ENCODE measurements at places on chromosomes 2 and 18.

DNA sequence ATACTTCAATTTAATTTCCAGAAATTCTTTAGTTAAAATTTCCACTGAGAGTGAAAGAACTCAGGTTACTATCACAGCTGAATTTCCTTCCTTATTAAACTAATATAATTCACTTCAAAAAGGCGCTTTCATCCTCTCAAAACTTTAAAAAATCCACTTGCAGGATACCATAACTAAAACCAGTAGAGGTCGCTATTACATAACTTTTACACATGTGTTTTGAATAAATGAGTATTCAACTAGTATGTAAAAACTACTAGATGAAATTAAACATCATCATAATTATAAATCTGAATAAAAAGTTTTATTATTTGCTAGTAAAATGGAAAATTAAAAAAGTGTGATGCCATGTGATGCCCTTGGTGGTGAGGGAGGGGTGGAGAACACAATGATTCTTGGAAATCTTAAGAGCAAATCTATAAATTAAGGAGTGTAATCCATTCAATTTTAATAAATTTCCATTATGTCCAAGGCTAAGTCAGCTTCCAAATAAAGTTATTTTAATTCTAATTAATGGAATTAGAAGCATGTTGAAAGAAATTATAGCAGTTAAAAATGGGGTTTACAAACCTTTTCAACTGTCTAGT, 61.4 kb downstream of the SOS1 start:
- DNase-seq: no peak

- DNase-seq: no peak
These were observed 12.6 kb downstream of the FAM124B start for GRCh38 chr2:224389317-224389716.

DNA sequence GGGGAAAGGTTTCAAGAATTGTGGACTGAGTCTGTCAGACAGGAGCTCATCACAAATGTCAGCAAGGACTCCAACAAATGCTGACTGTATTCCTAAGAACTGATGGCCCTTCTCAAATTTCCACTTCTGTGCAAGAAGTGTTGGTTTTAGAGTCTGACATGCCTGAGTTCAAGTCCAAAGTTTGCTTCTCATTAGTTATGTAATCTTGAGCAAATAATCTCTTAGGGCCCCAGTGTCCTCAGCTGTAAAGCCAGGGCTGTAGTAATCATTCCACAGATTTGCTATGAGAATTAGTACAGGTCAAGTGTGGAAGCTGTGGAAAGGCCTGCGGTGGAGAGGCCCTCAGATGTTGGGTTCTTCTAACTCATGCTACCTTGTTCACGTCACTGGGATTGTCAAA, 23.9 kb downstream of the MEP1B start:
- no peak for DNase-seq

DNA sequence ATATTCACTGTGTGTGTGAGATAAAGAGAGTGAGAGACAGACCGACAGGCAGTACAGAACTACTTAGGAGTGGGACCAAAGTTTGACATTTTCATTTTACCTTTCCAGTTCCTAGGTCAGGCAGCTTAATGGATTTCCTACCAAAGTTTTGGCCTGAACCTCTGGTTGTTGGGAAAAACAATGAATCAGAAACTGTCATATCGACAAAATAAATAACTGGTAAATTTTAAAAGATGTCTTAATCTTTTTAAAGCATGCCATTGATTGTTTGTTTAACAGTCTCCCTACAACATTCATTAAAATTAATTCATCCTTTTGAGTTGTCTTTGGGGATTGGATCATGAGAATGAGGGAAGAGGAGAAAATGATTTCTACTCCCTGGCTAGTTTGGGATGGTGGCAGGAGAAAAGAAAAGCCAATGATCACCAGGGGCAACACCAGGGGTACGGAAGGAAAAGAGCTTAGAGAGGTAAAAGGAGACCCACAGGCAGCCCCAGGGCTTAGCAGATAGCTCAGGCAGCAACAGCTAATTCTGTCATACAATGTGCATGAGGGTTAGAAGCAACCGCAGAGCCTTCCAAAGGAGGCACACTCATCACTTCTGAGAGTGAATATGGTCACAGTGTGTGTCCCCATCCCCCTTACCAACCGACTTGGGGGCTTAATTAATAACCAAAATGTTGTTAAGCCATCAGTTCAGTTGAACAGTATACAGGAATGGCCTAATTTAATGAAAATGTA, 98.5 kb downstream of the CCDC141 start:
- DNase-seq: no peak

DNA sequence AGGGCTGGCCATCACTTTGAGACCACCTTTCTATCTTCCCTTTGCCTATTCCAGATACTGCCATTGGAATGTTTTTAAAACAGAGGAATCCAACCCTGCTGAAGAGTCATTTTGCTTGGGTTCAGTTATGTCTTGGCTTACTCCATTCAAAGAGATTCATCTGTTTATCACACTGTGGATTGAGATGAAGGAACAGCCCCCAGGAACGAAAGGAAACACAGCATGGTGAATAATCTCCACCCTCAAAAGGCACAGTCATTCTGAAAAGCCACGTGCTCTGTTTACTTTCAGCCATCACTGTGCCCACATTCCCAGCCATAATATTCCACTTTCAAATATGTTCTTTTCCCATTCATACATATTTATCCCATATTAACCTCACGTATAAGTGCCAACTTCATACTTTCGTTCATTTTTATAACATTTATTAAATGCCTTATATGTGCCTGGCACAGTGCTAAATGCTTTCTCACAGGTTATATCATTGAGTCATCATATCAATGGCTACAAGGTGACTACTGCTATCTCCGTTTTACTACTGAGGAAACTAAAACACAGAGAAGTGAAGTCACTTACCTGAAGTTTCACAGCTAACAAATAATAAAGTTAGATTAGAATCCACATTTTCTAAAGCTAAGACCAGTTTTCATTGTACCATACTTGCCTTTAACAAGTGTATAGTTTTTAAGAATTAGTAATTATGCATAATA, 143.6 kb downstream of the OSR1 start:
- DNase-seq: no peak

- no peak for DNase-seq
These were observed 25.9 kb downstream of the DPP10 start for GRCh38 chr2:114468343-114468742.

DNA sequence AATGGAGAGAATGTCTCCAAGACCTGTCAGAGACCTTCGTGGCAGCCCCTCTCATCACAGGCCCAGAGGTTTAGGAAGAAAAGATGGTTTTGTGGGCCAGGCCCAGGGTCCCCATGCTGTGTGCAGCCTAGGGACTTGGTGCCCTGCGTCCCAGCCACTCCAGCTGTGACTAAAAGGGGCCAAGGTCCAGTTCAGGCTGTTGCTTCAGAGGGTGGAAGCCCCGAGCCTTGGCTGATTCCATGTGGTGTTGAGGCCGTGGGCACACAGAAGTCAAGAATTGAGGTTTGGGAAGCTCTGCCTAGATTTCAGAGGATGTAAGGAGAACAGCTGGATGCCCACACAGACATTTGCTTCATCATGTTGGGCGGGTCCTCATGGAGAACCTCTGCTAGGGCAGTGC, 45.1 kb upstream of the ACTR2 start:
- no peak for DNase-seq

DNA sequence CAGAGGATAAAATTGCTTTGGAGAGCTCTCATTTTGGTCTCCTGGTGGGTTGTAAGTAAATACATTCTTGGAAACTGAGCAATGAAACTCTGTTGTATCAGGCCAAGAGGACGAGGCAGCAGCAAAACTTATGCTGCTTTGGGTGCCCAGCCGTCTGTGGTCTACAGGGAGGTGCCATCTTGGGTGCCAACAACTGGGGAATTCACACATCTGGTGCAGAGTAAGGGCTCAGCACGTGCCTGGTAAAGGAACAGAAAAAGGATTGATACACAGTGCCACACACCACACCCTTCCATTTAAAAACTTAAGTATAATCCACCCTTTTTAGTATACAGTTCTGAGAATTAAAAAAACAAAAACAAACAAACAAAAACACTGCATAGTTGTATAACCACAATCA, 221.9 kb downstream of the TSN start:
- DNase-seq: no peak

DNA sequence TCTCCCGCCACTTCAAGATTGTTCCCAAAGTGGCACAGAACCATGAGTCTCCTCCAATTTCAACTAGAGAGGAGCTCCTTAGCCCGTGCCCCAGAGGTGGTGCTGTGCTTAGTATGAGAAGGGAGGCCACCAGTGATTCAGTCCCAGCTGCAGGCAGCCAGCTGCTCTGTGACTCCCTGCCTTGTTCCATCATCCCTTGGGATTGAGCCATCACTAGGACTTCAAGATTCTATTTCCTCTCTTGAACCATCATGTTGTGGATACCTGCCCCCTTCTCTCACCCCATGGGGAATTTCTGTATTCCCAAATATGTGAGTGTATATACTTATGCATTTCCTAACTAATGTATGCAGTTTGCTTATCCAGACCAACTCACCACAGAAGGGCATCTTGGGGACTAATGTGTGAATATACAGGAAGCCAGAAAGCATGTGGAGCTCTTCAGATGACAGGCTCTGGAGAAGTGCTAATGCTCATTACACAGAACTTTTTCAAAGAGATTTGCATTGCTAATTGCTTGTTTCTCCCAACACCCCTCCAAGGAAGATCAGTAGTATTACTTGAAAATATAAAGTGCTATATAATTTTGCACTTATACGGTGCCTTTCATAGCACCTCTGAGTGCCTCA, 111.0 kb upstream of the MAP3K20 start:
- no peak for DNase-seq

DNA sequence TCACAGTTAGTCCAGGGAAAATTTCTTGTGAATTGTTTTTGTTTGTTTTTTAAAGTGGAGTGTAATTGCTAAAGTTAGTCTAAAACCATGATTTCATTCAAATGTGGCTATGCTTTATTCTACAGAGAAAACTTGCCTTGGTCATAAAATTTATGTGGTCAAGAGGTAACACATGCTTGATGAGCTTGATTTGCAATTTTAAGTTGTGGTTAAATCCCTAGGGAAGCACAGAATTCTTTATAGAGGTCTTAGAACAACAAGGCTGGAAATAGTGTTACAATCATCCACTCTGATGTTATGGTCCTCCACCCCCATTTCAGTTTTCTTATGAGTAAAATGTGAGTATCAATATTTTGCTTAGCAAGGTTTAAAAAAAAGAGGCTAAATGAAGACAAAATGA, 359.6 kb downstream of the NRXN1 start:
- no peak for DNase-seq

- no peak for DNase-seq
These were observed 127.6 kb upstream of the ZNF516 start for GRCh38 chr18:76622651-76623050.

GRCh38 chr2:101403745-101404144, 16.4 kb upstream of the CREG2 start:
- no peak for DNase-seq

DNA sequence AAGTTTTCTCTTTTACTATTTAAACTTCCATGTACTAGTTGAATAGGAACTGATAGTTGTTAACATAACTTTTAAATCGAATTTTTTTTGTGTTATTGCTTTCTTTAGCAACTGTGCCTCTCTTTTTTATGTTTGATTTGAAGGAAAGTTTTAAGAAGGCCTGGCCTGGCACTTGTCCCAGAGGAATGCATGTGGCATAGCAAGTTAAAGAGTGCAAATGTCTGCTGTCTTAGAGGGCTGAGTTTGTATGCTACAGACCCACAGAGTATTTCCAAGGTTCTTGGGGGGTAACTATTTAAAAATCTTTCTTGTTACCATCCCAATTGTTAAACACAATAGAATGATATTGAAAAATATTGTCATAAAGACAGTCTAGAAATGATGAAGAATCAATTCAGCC, 47.0 kb downstream of the MTCL1 start:
- no peak for DNase-seq

DNA sequence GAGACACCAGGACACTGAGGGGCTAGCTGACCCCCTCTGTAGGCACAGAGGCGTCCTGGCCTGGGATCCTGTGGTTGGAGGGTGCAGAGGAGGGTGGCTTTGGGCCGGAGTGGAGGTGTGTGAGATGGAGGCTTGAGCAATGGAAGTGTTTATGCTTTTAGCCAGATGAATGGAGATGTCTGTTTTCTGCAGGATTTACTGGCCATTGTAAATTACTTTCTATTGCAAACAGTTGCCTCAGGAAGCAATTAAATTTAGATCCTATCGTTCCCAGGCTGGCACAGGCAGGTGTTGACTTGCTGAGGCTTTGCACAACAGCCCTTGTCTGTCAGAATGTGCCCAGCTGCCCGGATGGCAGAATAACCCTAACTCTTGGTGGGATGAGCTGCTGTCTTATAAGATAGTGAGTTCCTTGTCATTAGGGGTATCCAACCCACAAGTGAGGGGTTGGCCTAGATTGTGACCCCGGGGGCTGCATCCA, 1.8 kb upstream of the ARID5A start:
- DNase-seq: no peak

- DNase-seq: no peak
These were observed 499.2 kb upstream of the SALL3 start for GRCh38 chr18:78480262-78481054.

DNA sequence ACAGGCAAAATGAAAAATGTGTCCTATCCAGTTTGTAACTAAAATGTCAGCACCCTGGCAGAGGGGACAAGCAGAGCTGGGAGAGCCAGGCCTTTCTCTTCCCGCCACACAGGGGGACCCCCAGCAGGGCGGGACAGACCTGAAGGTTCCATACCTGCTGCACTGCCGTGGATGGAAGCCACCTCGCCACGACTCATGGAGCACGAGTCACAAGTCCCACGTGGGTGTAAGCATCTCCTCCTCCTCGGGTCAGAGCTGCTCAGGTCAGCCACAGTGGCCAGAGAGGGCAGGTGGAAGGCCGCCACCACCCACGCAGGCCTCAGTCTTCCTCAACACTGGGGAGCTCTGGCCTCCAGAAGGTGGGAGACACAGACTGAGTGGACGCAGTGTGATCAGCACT, 21.0 kb downstream of the C1QL2 start:
- no peak for DNase-seq

- DNase-seq: no peak
These were observed 9.4 kb upstream of the RALB start for GRCh38 chr2:120243211-120243610.

DNA sequence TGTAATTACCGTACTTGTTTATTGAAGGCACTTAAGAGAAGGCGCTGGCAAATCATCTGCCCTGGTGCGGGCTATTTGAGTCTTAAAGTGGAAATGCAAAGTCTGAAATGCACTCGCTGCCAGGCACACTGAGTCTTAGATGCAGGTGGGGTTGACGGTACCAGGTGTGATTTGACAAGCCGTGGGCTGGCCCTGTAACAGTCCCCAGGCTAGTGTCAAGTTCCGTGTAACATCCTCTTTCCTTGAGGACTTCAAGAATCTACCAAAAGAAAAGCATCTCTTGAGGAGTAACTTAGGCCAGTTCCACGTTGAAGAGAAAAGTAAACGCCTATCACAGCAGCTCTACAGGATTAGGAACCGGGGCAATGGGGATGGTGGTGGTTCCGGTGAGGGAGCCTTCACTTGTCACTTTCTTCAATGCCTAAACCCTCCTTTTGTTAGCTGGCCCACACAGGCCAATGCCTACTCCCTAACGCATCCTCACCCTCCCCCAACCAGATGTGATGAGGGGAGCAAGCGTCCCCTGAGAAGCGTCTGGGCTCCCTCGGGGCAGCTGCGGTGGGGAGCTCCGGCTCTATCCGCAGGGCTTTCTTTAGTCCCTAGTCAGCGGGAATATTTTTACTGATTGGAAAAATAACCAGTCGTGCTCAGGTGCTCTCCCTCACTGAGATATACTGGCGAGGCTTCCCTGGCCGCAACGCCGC, 1.5 kb upstream of the UGP2 start:
- DNase-seq: no peak

GRCh38 chr2:182391443-182391842, 35.4 kb downstream of the PDE1A start:
- no peak for DNase-seq

GRCh38 chr2:132884292-132884691, 214.3 kb upstream of the LYPD1 start:
- no peak for DNase-seq

- no peak for DNase-seq
These were observed 14.9 kb downstream of the IGFBP2 start for GRCh38 chr2:216648105-216648504.
